ENCODE measurements at places on chromosomes 1 and 21.

DNA sequence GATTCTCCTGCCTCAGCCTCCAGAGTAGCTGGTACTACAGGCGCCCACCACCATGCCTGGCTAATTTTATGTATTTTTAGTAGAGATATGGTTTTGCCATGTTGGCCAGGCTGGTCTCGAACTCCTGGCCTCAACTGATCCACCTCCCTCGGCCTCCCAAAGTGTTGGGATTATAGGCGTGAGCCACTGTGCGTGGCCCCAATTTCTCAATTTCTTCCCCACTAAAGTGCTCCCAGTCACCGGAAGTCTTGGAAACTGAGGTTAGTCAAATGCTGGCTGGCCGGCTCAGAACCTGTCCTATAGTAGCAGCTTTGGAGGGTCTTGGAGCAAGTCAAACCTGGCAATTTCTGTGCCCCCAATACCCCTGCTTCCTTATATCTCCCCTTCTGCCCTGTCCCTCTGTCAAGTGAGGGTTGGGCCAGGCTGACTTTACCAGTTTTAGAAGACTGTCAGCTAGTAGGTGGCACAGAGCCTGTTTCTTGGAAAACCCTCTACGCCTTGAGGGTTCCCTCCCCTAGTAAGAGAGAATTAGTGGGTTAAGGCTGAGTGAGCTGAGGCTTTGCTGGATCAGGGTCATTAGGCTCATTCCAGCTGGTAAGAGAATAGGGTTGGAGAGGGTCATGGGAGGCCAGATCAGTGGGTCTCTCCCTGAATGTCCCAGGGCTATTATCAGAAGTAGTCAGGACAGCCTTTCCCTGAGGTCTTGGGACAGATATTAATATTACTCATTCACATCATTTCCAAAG is 8.3 kb upstream of the EPB41 start:
- DNase-seq, result no peak

- DNase-seq, result no peak
Measured at GRCh38 chr1:201531551-201532425, 7.1 kb upstream of the NAV1 start.

GRCh38 chr1:187894349-187894748 is 1065.6 kb downstream of the PLA2G4A start:
- no peak for DNase-seq

GRCh38 chr1:20574686-20575540 is 14.0 kb upstream of the CDA start:
- DNase-seq, result peak; percentile 79

GRCh38 chr1:159175571-159175970 is 4.2 kb downstream of the CADM3 start:
- DNase-seq, result no peak

DNA sequence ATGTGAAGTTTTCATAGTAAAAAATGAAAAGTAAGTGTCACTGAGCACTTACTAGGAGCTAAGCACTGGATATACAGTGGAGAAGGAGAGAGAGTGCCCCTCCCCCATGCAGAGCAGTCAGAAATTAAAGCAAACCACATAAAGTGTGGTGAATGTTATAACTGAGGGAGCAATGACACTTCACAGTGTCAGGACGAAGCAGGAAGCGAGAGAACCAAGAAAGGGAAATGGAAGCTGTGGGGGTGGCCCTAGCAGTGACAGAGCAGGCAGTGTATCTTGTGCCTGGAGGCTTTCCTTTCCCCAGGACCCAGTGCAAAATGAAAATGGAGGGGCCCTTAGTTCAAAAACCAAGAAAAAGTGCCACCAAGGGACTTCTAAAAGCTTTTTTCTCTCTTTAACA is 21.5 kb upstream of the RCAN3 start:
- DNase-seq, result peak; percentile 56

GRCh38 chr1:66302815-66303214 is 231.1 kb upstream of the SGIP1 start:
- DNase-seq, result no peak

- DNase-seq, result no peak
Measured at GRCh38 chr1:15120251-15120945, 33.1 kb upstream of the TMEM51 start.

GRCh38 chr1:155011437-155012025 is 8.9 kb downstream of the ZBTB7B start:
- DNase-seq, result no peak

GRCh38 chr21:29481641-29482040 is 182.9 kb downstream of the BACH1 start:
- DNase-seq, result no peak

DNA sequence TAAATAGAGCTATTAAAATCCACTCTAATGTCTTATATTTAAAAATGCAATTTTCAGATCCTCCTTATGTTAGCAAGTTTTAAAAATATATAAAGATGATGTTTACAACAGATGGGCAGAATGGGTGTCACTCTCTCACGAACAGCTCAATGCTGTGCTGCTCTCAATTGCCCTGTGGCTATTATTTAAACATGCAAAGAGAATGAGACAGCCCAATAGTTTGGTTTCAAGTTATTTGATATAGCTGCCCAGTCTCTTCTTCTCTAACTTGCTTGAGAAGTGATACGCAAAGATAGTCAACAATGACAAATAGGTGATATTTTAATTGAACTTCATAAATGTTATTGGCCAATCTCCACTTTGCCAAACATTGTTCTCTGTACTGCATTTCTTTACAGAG is 199.3 kb upstream of the GREM2 start:
- DNase-seq, result no peak

GRCh38 chr1:9960706-9961562 is 17.7 kb downstream of the NMNAT1 start:
- no peak for DNase-seq

- no peak for DNase-seq
Measured at GRCh38 chr21:15058854-15059263, 5.9 kb downstream of the NRIP1 start.

DNA sequence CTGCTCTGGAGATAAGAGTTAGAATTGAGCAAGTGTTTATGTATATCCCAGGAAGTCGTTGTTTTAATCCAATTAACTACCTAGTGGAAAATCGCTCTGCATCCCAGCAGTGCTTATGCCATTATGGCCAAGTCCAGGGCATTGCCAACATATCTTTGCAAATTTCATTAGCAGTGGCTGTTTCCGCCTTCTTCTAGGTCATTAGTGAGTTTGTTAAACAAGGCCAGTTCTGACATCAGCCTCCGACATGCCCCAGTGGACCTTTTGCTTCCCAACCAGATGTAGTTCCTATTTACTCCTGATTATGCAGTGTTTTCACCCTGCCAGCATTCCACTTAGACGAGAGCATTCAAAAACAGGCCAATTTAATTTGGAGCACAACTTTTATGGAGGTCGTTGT is 106.8 kb upstream of the FAM78B start:
- no peak for DNase-seq

GRCh38 chr21:36156815-36157670 is at the start of gene DOP1B:
TSS of gene DOP1B (plus strand) at chr21:36156824. CDS start at chr21:36164734, 7,910 bp downstream.
- no peak for DNase-seq

DNA sequence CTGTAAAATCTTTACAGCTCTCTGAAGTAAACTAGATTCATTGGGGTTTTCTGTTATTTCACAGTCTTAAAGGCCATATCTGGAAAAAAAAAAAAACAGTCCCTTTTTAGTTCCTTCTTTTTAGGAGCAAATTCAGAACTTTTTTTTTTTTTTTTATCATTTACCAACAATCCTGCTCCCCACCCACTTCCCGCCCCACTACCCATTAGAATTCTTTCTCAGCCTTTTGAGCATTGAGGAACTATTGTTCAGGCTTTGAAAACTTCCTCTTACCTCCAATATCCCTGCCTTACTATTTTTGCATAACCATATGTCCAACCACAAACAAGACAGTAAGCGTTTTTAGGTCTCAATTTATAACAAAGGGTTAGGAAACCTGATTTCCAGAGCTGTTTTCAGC is 330.1 kb downstream of the PLPP3 start:
- no peak for DNase-seq

GRCh38 chr21:27813750-27814149 is 846.9 kb upstream of the ADAMTS5 start:
- no peak for DNase-seq

DNA sequence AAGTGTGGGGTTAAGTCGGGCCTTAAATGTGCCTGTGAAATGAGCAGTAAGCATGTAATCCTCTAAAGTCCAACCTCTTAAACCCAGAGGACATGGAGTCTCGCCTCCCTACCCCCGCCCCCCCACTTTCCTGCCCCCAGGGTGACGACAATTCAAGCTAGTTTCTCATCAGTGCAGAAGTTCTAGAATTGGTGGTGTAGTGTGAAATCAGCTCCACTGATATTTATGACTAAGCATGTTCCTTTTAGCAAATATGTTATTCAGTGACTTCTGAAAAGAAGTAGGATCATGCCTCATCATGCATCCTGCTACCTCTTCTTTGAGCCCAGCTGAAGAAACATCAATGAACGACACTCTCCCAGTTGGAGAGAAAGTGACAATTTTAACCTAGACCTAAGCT is 2.6 kb upstream of the ABCB10 start:
- DNase-seq, result no peak

- DNase-seq, result no peak
Measured at GRCh38 chr1:66464802-66465201, 69.2 kb upstream of the SGIP1 start.

DNA sequence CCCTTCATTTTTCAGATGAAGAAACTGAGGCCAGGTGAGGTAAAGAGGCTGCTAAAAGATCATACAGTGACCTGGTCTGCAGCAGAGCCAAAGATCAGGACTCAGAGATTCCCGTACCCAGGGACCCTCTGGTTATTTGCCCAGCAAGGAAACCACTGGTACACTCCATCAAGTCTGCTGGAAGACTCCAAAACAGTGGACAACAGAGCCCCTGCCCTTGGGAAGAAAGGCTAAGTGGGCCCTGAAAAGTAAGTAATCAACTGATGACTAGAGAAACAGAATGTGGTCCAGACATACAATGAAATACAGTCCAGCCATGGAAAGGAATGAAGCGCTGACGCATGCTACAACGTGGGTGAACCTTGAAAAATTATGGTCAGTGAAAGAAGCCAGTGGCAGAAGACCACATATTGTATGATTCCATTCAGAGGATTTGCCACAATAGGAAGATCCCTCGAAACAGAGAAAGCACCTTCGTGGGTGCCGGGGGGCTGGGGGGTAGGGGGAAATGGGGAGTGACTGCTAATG is 106.4 kb downstream of the ETS2 start:
- no peak for DNase-seq
